ENCODE measurements at places on chromosomes 13 and 19.

- peak; percentile 53 for ATAC-seq
Measured at GRCh38 chr13:40189898-40190630, 476.4 kb downstream of the FOXO1 start.

DNA sequence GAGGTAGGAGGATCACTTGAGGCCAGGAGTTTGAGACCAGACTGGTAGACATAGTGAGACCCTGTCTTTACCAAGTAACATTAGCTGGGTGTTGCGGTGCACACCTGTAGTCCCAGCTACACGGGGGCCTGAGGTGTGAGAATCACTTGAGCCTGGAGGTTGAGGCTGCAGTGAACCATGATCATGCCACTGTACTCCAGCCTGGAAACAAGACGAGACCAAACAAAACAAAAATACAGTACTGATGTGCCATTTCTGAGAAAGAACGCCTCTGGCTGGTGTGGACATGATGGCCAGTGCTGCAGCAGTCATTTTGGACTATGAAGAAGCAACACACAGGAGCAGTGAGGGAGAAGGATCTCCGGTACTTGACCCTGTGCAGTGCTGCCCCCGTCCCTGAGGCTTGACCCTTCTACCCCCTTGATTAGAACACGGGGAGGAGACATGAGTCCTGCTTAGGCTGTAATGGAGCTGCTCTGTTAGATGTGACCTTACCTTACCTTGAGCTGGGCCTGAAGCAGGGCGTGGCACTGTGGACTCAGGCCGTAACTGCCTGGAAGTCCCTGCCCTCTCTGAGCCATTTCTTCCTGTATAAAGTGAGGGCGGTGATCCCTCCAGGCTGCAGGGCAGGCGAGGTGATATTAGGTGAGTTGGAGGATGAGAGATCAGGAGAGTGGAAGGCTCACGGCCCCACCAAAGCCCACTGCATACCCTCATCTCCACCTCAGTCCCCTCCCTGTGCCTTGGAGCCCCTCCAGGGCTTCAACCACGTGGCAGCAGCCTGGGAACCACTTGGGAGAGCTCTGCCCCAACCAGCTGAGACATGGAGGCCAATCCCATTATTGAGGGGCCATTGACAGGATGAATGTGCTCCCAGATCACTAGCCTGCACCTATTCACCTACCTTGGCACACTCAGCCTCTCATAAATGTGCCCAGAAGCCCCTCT is 5.9 kb downstream of the RPL18A start:
- ATAC-seq = peak; percentile 21

- peak; percentile 65 for ATAC-seq
Measured at GRCh38 chr13:113305208-113305607, 8.2 kb downstream of the LAMP1 start.

- no peak for ATAC-seq
Measured at GRCh38 chr13:36329361-36329760, 16.8 kb downstream of the SPART start.

DNA sequence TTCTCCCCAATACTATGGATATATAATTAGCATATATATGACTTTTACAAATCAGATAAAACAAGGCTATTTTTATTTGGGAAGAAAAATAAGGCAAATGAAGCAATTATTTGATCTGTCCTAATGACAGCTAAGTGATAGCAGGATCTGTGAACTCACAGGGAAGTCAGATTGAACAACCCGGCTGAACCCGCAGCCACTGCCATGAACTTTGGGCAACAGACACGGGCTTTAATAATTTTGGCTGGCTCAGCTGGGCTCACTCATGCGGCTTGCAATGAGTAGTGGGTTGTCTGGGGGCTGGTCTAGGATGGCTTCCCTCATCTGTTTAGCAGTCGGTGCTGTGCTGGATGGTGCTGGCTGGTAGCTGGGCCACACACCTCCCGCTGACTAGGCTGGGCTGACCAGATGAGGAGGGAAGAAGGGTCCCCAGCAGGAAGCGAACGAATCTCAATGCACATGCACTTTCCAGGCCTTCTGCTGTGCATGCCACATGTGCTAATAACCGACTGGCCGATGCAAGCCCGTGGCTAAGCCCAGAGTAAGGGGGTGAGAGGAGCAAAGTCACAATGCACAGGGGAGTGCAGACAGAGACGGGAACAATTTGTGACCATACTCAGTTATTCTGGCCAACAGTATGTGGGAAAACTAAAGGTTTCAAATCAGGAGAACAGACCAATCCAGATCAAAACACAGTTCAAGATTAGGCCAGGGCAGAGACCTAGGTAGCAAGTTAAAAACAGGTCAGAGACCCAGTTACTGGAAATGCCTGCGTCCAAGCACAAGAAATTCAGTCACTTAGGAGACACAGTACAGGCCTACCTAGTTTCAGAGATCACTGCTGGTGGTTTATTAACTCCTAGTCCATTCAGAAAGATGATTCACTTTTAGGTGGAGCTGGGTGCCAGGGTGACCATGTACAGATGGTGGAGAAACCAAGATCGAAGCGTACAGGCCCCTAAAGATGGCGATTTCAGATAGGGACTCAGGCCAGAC is 22.3 kb downstream of the CRYL1 start:
- no peak for ATAC-seq

GRCh38 chr13:79803989-79804388 is 323.0 kb downstream of the NDFIP2 start:
- no peak for ATAC-seq

DNA sequence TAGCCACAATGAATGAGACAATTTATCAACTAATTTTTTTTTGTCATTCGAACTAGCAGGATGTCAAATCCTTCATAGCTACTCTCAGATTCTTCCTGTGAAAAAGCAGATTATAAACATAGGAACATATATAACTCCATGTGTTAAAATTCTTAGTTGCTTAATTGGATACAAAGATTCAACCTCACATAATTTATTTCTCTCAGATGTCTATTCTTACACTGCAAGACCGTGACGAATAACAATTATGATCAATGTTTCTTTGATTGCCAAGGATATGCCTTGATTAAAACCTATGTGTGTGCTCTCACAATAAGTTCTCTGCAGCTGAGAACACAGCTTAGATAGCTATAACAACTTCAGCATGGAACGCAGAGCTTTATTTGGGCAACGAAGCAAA is 872.7 kb downstream of the PCDH9 start:
- ATAC-seq = no peak

DNA sequence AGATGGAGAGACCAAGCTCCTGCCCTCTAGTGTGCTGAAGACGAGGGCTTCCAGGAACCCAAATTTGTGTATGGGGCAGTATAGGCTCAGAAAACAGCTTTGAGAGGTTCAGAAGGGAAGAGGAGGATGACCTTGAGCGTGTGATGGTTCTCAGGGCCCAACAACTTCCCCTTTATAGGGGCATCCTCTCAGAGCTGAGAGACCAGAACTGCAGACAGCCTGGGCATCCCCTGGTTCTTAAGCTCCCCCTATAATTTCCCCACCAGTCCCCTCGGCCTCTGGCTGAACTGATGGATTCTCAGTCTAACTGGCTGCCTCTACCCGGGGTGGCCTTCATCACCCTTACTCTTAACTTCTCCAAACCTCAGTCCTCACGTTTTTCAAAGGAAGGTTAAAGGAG is 167.5 kb downstream of the URI1 start:
- ATAC-seq = no peak

GRCh38 chr13:35891507-35892441 is 239.4 kb downstream of the DCLK1 start:
- ATAC-seq = peak; percentile 54

DNA sequence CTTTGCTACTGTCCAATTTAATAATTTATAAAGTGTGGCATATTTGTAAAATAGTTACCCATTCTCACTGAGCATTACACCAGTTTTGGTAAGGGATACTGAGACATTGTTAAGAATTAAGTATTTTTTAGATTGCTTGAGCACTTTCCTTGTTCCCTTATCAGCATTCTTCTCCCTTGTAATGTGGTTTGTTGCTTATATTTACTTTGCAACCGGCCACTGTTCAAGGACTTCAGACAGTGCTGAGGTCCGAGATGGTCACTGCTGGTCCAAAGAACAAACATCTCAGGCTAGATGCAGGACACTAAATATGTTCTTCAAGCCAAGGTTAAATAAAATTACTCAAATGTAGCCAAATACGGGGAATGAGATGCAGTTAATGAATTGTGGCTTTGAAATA is 161.4 kb downstream of the TM9SF2 start:
- ATAC-seq = no peak

GRCh38 chr13:97205465-97205864 is 16.7 kb upstream of the MBNL2 start:
- ATAC-seq = peak; percentile 66
